ENCODE measurements at places on chromosomes 12 and 14.

DNA sequence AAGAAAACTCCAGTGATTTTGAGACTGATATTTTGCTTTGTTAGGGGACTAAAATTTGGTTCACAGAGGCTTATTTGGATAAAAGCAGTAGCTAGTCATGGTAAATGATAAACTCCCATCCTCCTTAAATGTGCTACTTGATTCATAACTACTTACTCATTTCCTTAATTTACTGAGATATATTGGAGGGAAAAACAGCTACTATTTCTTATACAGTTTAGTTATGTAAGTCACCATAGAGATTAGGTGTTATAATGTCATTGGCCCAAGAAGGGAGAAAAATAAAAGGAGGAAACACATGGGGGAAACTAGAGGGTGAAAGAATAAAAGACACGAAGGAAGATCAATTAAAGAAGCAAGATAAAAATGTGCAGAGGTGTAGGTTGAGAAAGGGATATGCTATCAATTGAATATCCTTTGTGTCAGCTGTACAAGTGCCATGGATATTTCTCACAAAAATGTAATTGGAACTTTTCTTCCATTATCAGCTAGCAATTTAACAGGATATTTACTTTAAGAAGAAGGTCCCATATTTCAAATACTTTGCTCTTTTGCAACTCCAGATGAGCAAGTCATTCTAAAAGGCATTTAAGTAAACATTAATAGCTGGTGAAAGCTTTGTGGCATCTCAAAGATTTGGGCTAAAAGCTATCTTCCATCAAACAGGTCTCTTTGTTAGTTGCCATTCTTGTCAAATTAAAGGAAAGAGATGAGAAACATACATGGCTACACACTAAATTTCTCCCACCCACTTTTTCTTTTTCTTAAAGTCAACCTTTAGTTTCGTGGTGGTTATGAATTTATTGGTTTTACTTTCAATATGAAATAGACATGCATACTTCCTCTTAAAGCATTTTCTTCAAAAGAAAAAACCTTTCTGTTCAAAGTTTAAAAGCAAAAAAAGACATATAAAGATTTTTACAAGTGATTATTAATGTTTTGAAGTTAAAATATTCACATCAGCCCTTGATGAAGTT, 439.5 kb downstream of the CCER1 start:
- ATAC-seq: no peak

DNA sequence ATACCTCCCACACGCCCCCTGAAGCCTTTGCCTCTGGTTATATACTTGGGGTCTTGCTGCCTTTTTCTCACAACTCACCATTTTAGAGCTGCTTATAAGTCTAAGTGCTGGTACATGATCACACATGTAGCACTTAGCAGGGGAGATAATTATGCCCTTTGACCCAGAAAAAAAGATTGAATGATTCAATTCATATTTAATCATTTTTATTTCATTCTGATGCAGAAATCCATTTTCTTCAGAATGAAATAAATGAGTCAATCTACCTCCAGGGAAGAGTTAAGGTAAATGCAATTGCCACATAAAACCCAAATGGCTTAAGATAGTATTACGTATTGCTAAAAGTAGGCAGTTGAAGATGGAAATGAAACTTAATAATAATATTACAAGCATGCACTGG, 414.6 kb upstream of the PRICKLE1 start:
- ATAC-seq: no peak

DNA sequence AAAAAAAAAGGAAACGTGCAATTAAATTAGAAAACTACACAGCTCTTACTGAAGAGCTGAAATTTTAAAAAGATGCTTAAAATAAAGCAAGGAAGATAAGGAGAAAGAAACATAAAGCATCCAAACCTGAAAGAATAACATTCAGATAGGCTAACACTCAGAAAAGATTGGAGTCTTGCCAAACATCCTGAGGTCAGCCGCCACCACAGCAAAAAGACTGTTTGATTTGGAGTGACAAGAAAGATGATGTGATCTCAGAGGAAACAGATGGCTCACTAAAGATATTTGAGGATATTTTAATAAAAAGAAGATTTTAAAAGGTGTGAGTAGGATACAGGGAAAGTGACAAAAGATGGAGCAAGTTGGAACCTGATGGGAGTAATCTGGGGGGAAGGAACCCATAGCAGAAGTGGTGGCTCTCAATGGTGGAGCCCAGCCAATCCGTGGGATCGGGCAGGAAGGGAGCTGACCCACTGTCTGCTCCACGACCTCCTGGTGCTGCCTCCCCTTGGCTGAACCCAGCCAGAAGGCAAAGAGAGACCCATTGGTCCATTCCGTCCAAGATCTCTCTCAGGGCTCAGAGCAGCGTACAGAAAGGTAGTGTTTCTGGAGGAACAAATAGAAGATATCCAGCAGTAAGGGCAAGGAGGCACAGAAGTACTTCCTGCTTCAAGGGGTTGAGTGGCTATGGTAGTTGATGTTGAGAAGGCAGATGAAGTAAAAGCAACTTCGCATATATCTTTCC, 469.6 kb downstream of the RGS6 start:
- no peak for ATAC-seq

DNA sequence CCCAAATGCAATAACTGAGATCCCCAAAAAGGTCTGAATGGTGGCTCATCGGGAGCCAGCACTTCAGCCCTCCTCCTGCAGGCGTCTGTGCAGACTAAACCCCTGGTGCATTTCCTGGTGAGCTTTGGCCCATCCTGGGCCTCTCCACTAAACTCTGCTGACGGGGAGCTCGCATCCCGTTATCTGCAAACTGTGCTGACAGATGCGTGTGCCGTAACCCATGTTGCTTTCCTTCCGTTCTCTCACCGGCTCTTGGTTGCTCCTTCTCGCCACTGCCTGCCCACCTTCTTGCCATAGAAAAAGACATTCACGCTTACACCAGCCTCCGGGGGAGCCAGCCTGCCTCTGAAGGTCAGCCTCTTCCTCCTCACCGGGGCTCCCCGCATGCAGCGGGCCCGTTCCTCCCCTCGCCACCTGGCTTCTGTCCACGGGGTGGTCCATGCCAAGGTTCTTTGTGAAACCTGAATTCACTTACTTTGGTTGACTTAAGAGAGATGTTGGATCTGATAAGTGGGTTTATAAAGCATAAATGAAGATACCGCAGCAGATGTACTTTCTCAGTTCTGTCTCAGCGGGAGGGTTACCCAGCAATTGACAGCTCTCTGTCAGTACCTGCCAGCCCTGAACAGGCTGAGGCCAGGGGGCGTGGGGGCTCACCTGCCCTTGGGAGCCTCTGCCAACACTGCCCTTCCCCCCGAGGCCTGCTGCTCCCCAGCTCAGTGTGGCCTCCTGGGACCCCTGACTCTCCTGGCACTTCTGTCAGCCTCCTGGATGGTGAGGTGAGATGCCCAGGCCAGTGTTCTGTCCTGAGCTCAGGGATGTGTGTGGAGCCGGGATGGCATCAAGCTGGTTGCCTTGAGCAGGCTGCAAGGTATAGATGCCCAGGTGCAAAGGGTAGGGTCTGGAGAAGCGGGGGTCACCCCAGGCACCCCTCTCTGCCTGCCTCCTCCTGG, 14.2 kb downstream of the ZFYVE21 start:
- no peak for ATAC-seq

GRCh38 chr14:23006188-23006534, 3.8 kb downstream of the C14orf93 start:
- ATAC-seq: no peak

GRCh38 chr14:97057238-97058073, 260.3 kb downstream of the VRK1 start:
- no peak for ATAC-seq

DNA sequence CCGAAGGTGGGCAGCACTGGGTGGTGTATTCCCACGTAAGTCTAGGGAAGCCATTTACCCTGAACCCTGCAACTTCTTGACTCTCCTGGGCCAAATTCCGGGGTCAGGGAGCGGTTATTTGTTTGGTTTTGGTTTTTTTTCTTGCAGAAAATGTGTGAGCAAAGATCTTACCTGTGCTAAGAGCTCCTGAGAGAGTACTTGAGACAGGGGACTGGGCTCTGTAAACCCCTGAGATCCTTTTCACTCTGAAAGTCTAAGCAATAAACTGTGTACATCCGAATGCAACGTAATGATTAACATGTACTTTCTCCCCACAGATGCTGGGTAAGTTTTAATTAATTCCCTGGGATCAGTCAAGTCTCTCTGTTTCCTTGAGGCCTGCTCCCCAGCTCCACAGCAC, 21.5 kb downstream of the OR10P1 start:
- ATAC-seq: no peak

DNA sequence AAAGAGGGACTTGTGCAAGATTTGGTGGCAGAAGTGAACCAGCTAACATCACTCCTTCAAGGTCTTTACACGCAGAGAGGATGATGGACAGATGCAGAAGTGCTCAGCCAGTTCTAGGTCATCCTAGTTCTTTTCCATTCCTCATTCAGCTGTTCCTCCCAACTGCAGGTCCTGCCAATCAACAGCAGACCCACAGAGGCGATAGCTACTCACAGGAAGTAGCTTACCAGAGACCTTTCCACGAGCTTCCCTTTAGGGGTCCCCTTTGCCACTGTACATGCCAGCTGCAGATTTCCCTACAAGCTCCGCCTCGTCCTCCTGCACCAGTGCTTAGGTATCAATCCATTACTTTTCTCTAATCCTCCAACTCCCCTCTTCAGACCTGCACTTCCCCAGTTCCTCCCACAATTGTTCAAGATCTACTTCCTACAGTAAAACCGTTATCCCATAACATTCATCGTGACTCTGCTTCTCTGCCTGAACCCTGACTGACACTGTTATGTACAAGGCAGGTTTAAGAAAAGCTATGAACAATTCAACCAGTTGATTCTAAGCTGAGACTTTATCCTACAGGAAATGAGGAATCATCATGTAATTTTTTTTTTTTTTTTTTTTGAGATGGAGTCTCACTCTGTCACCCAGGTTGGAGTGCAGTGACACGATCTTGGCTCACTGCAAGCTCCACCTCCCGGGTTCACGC, 22.5 kb downstream of the RECQL start:
- no peak for ATAC-seq

- no peak for ATAC-seq
These were observed 29.1 kb downstream of the PLEKHH1 start for GRCh38 chr14:67562025-67562775.

DNA sequence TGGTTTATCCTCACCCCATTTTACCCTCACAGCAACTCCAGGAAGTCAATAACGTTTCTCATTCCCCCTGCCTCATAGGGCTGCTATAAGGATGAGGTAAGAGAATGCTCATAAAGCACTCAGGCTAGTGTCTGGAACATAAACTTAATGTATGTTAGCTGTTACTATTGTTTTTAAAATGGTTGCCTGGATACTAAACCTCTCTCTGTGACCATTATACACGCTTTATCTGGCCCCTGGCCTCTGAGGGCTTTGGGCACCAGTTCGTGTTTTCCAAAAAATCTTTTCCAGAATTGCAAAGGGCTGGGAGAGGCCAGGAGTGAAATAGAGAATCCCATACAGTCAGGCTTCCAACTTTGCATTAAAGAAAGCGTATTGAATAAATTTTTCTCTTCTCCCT, 113.9 kb downstream of the KTN1 start:
- ATAC-seq: no peak

- no peak for ATAC-seq
These were observed 305 bp upstream of the SLC16A7 start for GRCh38 chr12:59595565-59595882.

DNA sequence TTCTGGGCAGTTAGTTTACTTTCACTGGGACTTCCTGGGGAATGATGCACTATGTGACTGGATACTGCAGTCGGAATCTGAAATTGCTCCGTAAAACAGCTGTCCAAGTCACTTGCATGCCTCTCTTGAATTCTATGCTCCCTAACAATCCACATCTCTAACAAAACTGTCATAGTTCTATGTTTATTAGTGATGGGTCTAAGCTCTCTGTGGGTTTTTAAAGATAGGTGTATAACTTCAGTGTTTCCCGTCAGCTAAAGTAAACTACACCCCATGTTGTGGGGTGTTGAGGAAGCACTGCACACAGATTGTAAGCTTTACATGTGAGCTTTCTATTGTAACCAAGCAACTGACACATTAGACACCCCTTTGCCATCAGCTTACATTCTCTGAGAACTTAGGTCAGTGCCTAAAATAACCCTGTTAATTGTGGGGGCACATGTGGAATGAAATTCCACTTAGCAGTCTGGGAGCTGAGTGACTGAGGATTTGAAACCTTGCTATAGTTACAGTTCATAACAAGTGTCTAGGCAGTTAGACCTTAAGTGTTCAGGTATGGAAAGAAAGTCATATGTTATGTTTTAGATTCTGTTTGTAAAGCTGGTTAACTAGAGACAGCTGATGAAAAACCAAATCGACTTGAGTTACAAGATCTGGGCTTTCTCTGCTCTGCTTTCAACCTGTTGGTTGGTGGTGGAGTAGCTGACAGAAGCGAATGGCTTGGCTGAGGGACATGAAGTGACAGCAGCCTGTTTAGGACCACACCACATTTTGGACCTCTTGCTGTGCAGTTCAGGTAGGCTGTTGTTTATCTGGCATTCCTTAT, 165.7 kb downstream of the AKAP6 start:
- ATAC-seq: no peak

DNA sequence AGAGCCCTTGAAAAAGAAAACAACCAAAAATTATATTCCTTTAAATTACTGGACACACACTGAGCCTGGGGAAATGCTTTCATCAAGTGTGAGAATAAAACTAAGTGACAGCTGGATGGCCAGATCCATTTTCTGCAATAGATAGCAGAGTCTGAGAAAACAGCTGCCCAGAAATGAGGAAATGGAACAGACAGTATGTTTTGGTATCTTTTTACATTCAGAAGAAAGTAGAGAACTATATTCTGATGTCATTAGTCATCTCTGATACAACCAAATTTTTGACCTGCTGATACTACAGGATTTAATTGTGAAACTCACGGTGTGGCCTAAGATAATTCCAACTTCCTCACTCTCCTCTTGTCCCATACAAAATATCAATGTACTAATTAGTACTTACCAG, 78.2 kb downstream of the HMGA2 start:
- no peak for ATAC-seq

GRCh38 chr14:51182131-51182565, 57.9 kb upstream of the TMX1 start:
- no peak for ATAC-seq

DNA sequence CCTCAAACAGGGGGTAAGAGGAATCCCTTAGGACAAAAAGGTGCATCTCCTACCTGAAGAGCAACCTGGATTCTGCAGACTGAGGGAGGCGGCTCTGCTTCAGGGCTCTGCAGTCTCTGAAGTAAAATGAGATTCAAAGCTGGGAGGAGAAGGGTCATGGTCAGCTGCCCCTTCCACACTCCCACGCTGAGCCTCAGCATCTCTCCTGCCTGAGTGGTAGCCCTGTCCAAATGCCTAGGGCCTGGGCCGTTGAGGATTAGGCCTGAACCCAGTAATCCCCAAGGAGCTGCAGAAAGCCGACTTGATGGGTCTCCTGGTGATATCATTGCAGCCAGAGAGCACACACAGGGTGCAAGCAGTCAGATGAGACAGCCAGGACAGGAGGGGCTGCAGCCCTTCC, 18.9 kb downstream of the PHLDA1 start:
- no peak for ATAC-seq

- ATAC-seq: no peak
These were observed 635.4 kb downstream of the VRK1 start for GRCh38 chr14:97432586-97432985.
